NCI-H510A treated with DMSO at 0.1 percent for 48 hours (cell line): ENCODE measurements at places on chromosomes 7 and 10.

- DNase-seq: no peak
These were observed 13.2 kb downstream of the ALKBH4 start for GRCh38 chr7:102451371-102452054.

GRCh38 chr10:118161461-118162246 is 114.9 kb upstream of the RAB11FIP2 start:
- no peak for DNase-seq

DNA sequence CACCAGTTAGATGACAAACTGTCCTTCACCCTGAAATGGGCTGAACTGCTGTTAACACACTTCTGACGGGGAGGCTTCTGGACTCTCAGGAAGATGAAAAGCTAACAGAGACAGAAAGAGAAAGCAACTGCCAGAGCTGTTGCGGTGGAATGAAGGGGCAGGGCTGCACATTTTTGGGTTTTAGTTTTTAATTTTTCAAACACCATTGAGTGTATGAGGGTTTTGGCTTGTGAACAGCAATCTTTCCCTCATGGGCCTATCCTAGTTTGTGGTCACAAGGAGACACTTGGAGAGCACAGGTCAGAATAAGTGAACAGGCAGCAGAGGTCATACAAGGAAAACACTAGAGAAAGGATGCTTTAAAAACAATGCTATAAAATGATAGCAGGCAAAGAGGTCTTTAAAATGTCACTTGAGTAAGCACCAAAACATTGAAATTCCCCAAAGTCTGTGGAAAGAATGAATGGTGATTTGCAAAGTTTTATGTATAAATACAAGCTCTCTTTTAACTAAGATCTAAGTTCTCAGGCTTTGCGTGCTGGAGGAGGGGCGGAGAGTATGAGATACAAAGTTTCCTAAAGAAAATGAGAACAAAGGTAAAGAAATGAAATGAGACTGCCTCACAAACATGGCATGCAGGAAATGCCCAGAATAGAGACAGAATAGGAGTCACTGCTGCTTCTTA is 101.4 kb upstream of the GLI3 start:
- DNase-seq: no peak

DNA sequence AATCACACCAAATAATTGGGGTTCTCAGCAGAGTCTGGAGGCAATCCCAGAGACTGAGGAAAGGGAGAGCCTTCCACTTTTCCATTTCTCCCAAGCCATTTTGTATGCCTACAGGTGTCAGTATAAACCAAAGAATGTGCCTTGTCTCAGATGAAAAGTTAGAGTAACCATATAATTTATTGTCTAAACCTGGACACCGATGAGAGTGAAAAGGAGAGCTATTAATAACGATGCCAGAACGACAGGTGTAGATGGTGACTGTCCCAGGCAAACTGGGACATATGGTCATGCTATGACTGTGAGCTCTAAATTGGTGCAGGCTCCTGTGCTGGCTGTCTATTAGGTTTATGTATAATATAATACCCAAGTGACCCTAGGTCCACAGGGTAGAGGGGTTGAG is 219.6 kb downstream of the ARHGAP12 start:
- DNase-seq: no peak

GRCh38 chr10:111725050-111725449 is 458.5 kb downstream of the GPAM start:
- DNase-seq: no peak

DNA sequence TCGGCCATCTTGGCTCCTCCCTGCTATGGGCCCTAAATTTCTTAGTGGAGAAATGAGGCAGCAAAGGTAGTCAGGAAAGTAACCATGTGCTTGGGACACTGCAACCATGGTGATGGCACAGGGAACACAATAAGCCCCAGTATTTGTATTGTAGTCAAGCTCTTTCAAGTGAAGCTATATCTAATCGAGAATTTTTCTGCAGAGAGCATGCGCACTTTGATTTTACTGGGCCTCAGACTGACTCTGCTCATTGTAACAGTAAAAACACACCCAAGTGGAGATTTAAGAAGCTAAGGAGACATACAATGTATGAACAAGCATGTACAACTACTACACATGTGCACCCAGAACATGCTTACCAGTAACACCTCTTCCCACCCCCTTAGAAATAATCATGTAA is 67.3 kb upstream of the TMEM229A start:
- DNase-seq: no peak

- no peak for DNase-seq
These were observed 22.6 kb downstream of the COL28A1 start for GRCh38 chr7:7512861-7513597.

DNA sequence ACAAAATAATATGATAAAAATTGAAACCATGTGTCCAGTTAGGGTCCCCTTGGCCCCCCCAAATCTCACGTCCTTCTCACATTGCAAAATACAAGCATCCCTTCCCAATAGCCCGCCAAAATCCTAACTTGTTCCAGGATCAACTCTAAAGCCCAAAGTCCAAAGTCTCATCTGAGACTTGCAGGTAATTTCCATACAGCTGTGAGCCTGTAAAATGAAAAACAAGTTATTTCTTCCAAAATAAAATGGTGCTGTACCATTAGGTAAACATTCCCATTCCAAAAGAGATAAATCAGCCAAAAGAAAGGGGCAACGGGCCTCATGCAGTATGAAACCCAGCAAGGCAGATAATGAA is 51.0 kb upstream of the COBL start:
- DNase-seq: no peak

- DNase-seq: no peak
These were observed 191.9 kb downstream of the DOCK4 start for GRCh38 chr7:112014347-112014746.

DNA sequence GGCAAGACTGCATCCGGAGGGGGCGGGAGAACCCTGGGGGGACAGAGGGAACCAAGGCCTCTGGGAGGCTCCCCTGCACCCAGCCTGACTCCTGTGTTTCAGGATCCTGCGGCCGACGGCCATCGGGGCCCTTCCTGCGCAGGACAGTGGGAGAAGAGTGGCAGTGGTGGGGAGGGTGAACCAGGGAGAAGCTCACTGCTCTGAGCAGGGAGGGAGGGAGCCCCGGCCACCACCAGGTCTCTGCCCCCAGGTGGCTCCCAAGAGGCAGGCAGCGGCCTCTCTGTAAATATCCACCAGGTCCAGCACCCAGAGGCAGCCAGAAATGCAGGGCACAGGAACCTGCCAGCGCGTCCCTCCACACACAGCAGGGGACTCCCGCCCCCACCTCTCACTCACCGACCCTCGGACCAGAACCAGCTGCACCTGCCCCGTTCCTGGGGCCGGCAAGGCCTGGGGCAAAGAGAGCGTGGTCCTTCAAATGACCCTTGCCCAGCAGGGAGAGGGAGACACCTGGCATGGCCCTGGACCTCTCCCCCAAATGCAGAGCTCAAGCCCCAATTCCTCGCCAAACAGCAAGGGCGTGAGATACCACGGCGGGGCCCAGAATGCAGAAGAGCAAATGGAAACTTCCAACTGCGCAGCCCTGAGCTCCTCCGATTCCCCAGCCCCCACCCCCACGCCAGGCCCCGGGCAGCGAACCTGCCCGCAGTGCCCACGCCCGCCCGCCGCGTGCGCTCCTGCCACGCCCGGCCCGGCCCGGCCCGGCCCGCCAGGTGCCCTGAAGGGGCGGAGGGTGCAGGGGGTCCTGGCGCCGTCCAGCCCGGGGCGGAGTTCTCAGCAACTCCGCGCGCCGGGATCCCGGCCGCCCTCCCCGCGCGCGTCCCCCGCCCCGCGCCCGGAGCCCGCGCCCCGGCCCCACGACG is 805 bp downstream of the RASGEF1A start:
- no peak for DNase-seq

DNA sequence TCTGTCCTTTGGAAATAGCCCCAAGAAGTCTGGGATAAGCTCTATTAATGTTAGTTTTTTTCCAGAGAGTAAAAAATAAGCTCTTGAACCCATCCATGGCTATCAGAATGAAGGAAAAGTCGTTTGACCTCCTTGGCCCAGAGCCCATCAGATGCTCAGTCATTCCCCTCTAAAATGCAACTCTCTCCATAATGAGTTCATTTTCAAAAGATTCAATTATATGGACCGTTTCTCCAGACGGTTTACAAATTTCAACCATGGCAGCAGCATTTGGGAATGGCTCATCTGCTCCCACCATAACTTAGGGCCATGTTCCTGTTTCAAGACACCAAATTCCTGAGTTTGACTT is 220.0 kb downstream of the PTPRN2 start:
- DNase-seq: no peak

DNA sequence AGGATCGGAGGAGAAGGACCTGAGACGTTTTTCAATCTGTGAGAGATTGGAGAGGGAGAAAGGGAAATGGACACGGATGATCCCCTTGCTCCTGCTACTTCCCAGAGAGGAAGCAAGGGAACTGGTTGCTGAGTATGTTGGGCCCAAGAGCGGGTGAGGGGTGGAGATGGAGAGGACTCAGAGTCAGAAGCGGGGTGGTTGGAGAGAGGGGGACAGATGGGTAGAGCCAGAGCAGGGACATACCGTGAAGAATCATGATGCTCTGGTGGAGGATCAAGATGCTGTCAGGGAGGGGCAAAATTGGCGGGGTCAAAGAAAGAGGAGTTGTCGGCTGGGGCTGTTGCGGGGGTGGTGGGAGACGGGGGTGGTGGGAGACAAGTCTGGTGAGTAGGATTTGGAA is 2.4 kb upstream of the CHST3 start:
- no peak for DNase-seq

DNA sequence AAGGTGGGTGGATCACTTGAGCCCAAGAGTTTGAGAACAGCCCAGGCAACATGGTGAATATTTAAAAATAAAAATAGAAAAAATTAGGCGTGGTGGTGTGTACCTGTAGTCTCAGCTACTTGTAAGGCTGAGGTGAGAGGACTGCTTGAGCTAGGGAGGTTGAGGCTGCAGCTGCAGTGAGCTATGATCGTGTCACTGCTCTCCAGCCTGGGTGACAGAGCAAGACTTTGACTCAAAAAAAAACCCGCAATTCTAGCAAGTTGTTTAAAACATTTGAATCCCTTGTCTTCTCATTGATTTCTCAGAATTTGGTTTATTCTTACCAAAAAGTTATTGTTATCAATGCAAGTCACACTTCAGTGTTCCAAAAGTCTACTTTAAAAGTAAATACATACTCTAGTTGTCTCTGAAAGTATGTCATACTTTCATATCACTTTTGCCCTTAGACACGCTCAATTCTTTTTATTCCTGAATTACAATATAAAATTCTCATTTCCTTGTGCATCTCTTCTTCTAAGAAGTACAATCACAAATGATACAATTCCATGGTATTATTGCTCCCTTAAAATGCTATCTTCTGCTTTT is 6.3 kb downstream of the EPC1 start:
- DNase-seq: no peak

GRCh38 chr7:132643302-132643701 is 67.0 kb upstream of the PLXNA4 start:
- no peak for DNase-seq

- no peak for DNase-seq
These were observed 195.4 kb downstream of the MACC1 start for GRCh38 chr7:20021831-20022230.

DNA sequence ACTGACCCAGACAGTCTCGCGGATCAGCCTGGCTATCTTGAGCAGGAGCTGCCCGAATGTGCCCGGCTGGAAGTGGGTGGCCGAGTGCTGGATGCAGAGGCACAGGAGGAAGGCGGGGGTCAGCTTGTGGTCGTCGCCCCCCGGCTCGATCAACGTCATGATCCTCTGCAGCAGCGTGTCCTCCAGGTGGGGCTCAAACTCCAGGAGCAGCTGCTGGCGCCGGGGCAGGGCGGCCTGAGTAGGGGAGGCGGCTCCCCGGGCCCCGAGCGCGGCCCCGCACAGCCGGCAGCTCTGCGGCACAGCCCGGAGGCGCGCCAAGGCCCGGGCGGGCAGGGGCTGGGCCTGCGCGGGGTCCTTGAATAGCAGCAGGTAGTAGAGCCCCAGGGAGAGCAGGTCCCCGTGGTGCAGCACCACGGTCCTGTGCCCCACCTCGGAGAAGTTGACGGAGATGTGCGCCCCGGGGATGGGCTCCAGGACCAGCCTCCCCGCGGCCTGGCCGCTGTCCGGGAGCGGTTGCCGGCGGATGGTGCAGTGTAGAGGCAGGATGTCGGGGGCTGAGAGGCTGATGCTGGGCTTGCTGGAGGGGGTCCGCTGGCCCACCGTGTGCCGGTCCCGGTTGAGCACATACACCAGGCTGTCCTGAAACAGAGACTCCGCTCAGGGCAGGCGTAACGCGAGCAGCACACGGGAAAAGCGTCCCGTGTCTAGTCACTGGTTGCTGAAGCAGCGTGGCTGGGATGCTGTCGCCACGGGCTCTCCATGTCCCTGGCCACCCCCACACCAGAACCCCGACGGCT is 27.0 kb downstream of the PAPOLB start:
- DNase-seq: no peak

DNA sequence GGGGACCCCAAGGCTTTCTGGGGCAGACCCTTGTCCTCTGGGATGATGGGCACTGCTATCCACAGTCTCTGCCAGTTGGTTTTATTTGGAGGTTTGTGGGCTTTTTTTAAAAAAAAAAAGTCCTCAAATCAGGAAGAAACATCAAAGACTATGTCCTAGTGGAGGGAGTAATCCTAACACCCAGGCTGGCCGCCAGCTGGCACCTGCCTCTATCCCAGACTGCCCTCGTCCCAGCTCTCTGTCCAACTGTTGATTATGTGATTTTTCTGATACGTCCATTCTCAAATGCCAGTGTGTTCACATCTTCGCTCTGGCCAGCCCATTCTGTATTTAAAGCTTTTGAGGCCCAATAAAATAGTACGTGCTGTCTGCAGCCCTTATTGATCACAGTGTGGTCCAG is 61.0 kb upstream of the LRRC4 start:
- DNase-seq: no peak

GRCh38 chr10:62183857-62184795 is 84.5 kb downstream of the RTKN2 start:
- no peak for DNase-seq

DNA sequence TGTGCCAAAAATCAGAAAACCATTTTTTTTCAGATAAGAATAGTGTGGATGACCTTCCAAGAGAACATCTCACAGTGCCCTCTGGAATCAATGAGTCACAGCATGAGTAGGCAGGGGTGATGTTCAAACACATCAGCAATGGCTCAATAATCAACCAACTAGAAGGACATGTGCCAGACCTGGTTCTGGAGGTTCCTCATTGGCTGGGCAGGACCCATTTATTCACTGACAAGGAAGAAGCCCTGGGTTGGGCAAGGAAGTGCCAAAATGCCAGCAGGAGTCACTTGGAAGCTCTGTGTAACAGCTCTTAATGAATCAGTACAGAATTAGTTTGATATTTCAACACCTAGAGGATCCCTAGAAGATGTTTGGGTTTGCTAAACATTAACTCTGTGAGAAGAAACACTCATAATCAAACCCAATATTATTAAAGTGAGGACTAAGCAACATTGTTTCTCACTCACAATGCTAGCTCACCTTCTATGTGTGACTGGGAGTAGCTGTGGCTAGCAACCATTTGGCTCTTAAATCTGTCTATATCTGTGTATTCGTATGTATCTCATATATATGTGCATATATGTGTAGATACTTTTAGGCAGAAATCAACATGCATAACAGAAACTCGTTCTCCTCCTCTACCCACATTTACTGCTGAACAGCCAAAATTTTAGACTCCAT is 72.3 kb upstream of the APBB1IP start:
- DNase-seq: no peak
